ENCODE measurements at places on chromosomes 7 and 10. TPM values are rescaled to one million over a fixed set of nuclear protein-coding genes. Genes with fewer than 3 reads are reported as not detected.

GRCh38 chr10:108439397-108439796, 1274.9 kb upstream of the SORCS1 start:
- DNase-seq: no peak

Gene TAS2R41
- polyA plus RNA-seq: not detected

DNA sequence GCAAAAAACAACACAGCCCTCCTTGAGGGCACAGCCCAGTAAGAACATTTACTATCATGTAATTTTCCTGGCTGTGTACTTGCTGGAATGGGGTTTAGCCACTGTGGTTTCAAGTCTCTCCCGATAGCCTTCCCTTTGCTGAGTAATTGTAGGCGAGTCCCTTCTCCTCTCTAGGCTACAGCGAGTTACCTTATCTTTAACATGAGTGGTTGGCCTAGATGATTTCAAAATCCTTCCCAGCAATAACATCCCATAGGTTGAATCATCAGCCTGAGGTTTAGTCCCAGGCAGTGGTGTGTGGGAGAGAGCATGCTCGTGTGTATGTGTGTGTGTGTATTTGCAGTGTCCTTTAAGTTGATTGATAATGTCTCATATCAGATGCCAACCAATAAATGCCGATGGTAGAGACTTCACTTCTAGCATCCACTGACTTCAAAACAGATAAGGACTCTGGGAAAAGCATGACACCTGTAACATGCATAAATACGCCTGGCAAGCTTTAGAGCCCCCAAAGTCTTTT, 142.9 kb upstream of the ZMIZ1 start:
- no peak for DNase-seq

DNA sequence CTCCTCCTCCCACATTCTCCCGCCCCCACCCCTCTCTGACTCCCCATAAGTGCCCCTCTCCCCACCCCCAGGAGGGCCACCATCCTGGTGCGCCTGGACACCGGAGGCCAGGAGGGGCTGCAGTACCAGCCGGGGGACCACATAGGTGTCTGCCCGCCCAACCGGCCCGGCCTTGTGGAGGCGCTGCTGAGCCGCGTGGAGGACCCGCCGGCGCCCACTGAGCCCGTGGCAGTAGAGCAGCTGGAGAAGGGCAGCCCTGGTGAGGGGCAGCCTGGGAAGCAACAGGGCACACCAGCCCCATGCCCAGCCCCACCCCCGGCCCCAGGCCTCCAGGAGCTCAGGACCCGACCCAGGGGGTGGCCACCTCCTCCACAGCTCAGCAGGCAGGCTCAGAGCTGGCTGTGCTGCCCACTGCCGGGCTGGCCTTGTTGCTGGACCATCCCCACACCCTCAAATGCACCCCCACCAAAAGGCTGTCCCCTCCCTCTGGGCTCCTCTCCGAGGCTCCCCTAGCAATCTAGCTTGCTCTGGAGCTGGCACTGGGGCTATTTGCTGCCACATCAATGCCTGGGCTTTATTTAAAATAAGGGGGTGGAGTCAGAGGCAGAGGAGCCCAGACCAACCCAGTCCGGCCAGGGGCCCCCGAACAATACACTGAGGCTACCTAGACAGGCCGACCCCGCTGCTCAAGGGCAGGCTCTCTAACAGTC, 14.8 kb downstream of the ATG9B start:
- DNase-seq: peak; percentile 62

- no peak for DNase-seq
Observed at GRCh38 chr10:1604246-1604645, 133.1 kb downstream of the ADARB2 start.

Gene LIPN
- not detected for polyA plus RNA-seq

GRCh38 chr10:97759158-97759887, 12.5 kb downstream of the SFRP5 start:
- DNase-seq: peak; percentile 94

Gene ELN
- 8.9 TPM for polyA plus RNA-seq

DNA sequence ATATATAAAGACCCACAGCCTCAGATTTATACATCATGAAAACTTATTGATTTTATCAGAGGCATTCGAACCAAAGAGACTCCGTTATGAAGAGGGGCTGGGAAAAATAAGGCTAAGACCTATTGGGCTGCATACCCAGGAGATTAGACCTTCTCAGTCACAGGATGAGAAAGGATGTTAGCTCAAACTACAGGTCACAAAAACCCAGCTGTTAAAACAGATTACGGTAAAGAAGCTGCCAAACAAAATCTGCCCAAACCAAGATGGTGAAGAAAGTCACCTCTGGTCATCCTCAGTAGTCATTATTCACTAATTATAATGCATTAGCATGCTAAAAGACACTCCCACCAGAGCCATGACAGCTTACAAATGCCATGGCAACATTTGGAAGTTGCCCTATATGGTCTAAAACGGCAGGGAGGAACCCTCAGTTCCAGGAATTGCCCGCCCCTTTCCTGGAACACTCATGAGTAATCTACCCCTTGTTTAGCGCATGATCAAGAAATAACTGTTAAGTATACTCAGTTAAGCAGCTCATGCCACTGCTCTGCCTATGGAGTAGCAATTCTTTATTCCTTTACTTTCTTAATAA, 362.5 kb upstream of the PCDH15 start:
- no peak for DNase-seq

Gene FAM25A
- not detected for polyA plus RNA-seq

Gene NEUROG3
- not detected for polyA plus RNA-seq

DNA sequence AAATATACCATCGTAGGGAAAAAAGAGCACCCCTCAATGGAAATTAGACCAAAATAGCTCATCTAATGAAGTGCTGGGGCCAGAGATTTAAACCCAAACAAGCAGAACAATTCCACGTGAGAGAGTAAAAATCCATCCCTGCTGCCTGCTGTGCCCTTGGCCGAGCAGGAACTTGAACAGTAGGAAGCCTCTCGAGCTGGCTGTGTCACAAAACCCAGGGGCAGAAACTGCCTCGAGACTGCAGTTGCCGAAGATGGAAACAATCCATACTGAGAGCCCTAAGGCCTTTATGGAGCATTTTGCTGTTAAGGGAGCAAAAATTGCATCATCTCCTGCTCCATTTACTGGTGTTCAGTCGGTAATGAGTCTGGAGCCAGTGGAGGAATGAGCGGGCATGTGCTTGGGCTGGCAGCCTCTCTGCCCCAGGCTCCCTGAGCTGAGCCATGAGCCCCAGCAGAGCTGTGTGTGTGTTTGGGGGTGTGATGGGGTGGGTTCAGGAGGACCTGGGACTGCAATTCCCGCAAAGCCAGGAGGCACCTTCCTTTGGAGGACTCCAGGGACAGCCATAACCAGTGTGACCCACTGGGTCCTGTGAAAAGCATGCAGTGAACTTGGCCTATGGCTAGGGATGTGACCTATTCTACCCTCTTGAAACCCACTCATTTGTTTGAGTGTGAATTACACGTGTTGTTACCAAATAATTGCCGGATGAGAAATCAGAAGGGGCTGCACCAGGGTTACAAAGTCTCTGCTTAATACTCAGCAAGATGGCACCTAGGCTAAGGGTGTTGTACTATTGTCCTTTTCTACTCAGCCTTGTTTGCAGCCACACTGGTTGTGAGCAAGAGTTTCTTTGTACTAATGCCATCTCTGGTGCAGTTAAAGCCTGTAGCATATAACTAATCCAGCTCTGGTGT, 58.3 kb downstream of the CDHR3 start:
- DNase-seq: peak; percentile 41

- DNase-seq: no peak
Observed at GRCh38 chr7:24169077-24169624, 114.8 kb upstream of the NPY start.

Gene TACR2
- polyA plus RNA-seq: 0.05 TPM

DNA sequence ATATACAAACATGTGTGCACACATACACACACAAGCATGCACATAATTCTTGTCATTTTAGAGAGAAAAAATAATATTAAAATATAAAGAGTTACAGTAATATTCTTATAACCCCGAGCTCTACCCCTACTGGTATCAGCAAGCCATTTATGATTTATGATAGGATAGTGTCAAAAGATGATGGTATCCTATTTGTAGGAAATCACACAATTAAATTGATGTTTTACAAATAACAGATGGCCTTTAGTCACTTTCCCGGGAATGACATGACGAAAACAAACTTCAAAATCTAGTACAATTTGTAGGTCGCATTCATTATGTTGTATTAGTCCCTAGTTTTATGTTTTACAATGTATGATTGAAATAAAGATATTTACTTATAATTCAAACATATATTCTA, 36.8 kb downstream of the THSD7A start:
- DNase-seq: no peak

Gene ARID5B
- polyA plus RNA-seq: 18.4 TPM

Gene PTPN20
- polyA plus RNA-seq: 0.70 TPM

DNA sequence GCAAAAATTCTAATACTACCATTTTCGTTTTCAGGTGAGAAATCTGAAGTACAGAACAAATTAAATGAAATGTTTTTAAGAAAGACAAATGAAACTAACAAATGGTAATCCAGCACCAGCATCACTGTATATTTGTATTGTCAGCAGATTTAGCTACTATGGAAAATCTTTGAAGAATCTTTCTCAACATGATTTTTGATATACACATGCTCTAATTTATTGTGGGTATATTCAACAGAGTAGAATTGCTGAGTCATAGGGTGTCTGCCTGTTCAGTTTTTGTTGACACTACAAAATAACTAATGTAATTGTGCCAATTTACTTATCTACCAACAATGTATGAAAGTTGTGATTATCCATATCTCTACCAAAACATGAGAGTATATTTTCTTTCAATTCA, 437.6 kb downstream of the PCDH15 start:
- DNase-seq: no peak

Gene CALHM2
- 0.10 TPM for polyA plus RNA-seq

Gene CTAGE15
- polyA plus RNA-seq: 0.07 TPM

Gene TEX47
- polyA plus RNA-seq: not detected

- peak; percentile 12 for DNase-seq
Observed at GRCh38 chr10:131817866-131818509, 82.8 kb upstream of the PPP2R2D start.

- DNase-seq: peak; percentile 87
Observed at GRCh38 chr10:116737627-116738327, 4.6 kb downstream of the HSPA12A start.

DNA sequence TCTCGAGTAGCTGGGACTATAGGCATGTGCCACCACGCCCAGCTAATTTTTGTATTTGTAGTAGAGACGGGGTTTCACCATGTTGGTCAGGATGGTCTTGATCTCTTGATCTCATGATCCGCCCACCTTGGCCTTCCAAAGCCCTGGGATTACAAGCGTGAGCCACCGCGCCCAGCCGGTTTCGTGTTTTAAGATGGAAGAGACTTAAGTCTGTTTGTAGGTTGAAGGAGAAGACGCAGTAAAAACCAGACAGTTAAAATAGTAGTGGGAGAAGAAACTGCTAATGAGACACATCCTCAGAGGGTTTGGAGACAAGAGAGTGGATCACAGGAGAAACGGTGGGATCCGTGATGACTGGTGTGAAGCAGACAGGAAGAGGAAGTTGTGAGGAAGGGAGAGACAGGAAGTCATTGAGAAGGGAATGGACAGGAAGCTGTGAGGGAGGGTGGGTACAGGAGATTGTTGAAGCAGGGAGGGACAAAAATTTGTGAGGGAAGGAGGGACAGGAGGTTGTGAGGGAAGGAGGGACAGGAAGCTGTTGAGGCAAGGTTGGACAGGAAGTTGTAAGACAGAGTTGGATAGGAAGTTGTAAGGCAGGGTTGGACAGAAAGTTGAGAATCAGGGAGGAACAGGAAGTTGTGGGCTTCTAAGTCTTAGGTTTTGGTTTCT, 115.5 kb downstream of the WDFY4 start:
- no peak for DNase-seq

Gene GIMAP6
- 0.05 TPM for polyA plus RNA-seq

DNA sequence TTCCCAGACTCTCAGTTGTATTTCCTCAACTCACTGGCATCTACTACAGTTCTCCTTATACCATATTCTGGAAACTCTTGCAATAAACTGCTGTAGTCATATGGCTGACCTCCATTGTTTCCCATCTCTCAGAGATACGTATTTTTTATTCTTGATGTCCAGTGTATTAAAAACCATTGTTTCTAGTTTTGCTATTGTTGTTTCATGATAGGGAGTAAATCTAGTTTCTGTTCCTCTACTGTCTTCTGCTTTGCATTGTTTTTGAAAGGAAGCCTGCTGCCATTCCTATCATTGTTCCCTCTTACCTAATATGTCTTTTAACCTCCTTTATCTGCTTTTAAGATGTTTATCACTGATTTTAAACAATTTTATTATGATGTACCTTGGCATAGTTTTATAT, 255.0 kb downstream of the ADK start:
- DNase-seq: no peak

Gene TMEM139
- polyA plus RNA-seq: 0.19 TPM

Gene ASB4
- not detected for polyA plus RNA-seq

Gene GARS1
- polyA plus RNA-seq: 301 TPM

Gene SLC29A4
- polyA plus RNA-seq: 12.3 TPM

- no peak for DNase-seq
Observed at GRCh38 chr7:131225619-131226513, 101.8 kb upstream of the MKLN1 start.

- DNase-seq: no peak
Observed at GRCh38 chr10:451021-451471, 238.4 kb downstream of the DIP2C start.

DNA sequence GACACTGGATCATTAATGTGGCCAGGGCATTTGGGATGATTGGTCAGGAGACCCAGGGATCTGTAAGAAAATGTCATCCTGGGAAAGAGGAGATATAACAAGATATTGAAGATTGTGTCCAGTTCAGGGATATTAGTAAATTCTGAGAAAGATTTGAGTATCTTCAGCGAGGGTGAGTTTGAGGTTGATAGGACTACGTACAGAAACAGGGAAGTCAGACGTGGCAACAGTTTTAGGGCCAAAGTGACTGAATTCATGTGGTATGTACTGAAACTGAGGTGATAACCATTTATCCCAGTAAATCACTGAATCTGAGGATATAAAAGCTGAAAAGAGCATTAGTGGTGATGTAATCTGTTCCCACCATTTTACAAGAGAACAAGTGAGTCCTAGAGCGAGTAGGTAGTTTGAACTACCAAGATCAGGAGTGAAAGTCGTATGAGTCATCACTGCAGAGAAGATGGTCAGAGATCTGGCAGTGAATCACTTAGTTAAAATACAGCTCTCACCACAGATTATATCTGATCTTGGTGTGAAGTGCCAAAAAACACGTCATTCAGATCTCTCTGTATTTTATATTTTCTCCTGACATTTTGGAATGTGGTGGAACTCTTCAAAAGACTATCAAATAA, 220.5 kb downstream of the CDK14 start:
- peak; percentile 9 for DNase-seq

- DNase-seq: no peak
Observed at GRCh38 chr7:128924707-128925588, 12.8 kb upstream of the IRF5 start.

GRCh38 chr10:28838908-28839307, 161.6 kb downstream of the BAMBI start:
- DNase-seq: no peak

Gene GIMAP1
- not detected for polyA plus RNA-seq

- DNase-seq: peak; percentile 68
Observed at GRCh38 chr7:2108501-2109250, 124.1 kb downstream of the MAD1L1 start.

Gene MGAM2
- polyA plus RNA-seq: 0.02 TPM

DNA sequence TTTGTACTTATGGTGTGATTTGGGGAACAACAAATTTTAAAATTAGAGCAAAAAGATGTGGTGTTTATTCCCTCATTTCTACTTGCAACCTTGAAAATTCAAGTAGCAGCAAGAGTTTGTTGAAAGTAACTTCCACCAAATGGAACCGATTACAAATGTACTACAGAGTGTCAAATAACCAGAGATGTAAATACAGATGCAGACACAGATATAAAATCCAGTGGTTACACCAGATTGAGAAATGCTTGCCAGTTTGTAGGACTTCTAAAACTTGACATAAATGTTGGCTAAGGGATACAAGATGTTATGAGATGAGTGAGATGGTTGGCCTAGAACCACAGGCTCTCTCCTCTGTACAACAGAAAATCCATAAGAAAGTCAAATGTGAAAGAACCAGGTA, 162.1 kb downstream of the DIP2C start:
- no peak for DNase-seq
